Left cardiac atrium (tissue), 4 donors: ENCODE measurements at places on chromosomes 2 and 18. TPM values are rescaled to one million over a fixed set of nuclear protein-coding genes. Genes with fewer than 3 reads are reported as not detected.

CREG2 gene
- not detected for total RNA-seq

SULT1C2 gene
- total RNA-seq: 0.24 TPM

DNA sequence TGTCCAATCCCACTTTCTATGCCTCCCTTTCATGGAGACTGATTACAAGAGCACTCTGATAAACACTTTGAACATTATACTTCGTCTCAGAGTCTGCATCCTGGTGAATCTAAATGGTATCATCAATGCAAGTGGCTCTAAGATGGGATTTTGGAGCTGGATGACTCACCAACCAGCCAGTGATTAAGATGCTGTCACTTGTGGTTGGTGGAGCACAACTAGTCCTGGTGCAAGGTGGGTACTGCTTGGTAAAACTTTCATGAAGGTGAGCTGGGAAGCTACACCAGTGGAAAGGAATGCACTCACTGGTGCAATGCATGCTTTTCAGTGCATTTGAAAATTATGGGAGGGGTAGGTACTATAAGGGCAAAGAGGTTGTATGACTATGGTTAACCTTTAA is 137.7 kb upstream of the TRIB2 start:
- DNase-seq: no peak

ALK gene
- total RNA-seq: 0.26 TPM

MREG gene
- 1.3 TPM for total RNA-seq

NEU4 gene
- 0.38 TPM for total RNA-seq
